Activated naive CD4-positive, alpha-beta T cell treated with anti-CD3 and anti-CD28 coated beads, Interleukin-2, amount 10 ng/mL, durations not matched to agents 7 days and 5 days (primary cell): ENCODE measurements at places on chromosomes 7 and 10.

GRCh38 chr10:124539935-124540641, 78.5 kb downstream of the LHPP start:
- H3K4me3 ChIP-seq: no peak overlapping the region
- peaks cover 7% of the 10 kb centered on the region for H3K4me1 ChIP-seq
- H3K27ac ChIP-seq: no peak overlapping the region
- DNase-seq: peak; percentile 75
- H3K36me3 ChIP-seq: no peaks in the 10 kb centered on the region
- peaks cover 21% of the 10 kb centered on the region for H3K27me3 ChIP-seq

DNA sequence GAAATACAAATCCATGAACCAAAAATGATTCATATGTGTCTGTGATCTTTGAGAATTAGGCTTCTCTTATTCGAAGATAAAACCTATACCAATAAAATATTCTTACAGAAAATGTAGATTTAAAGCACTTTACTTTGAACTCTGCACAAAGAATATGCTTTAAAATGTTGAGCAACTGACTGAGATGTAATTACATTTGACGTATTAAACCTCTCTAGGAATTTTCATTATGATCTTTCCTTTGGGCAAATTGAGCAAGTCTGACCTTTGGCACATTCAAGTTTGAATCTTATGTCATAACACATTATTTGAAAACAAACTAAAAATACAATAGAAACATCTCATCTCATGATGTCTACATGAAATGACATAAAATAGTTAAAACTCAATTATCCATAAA, 69.2 kb upstream of the AHR start:
- no peak for DNase-seq
- no peak overlapping the region for H3K4me3 ChIP-seq
- H3K36me3 ChIP-seq: peaks cover 8% of the 10 kb centered on the region
- no peak overlapping the region for H3K27ac ChIP-seq
- H3K4me1 ChIP-seq: peaks cover 25% of the 10 kb centered on the region

GRCh38 chr10:121889212-121889611, 38.6 kb downstream of the ATE1 start:
- no peaks in the 10 kb centered on the region for H3K4me1 ChIP-seq
- no peak overlapping the region for H3K4me3 ChIP-seq
- H3K36me3 ChIP-seq: peaks cover 3% of the 10 kb centered on the region
- H3K27me3 ChIP-seq: no peaks in the 10 kb centered on the region
- DNase-seq: no peak

DNA sequence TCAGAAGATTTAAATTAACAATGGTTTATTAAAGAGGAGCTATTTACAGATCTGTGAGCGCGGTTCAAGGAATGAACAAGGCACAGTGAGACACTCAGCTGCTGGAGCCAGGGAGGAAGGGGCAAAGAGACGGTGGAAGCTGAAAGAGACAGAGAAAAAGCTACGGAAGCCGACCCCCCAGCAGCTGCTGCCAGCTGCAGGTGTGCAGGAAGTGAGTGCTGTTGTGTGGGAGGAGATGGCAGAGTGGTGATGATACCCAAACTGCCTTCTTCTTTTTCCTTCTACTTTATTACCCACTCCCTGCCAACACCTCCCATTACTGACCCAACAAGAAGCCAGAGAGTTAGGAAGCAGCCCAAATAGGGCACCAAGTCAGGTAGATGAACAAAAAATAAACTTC, 41.9 kb upstream of the MBL2 start:
- H3K36me3 ChIP-seq: no peaks in the 10 kb centered on the region
- no peak overlapping the region for H3K4me3 ChIP-seq
- DNase-seq: no peak
- H3K27me3 ChIP-seq: no peaks in the 10 kb centered on the region
- no peak overlapping the region for H3K27ac ChIP-seq

DNA sequence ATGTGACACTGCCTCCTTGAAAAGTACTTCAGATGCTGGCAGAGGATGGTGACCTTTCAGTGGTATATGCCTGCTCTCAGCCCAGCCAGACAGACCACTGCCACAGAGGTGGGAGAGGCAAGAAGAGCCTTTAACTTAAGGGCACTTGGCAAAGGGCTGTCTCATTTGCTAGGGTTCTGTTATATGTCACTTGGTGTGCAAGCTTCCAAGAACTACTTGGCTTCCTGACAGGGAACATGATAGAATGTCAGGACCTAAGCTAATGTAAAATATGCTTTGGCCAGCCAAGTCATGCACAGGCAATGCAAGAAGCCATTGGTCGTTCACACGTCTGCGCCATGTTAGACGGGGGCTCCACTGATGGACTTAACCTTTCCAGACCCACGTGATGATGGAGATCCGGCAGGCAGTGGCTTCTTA, 54.7 kb downstream of the RBM20 start:
- H3K27ac ChIP-seq: no peak overlapping the region
- DNase-seq: no peak
- H3K36me3 ChIP-seq: no peaks in the 10 kb centered on the region
- no peaks in the 10 kb centered on the region for H3K4me1 ChIP-seq

DNA sequence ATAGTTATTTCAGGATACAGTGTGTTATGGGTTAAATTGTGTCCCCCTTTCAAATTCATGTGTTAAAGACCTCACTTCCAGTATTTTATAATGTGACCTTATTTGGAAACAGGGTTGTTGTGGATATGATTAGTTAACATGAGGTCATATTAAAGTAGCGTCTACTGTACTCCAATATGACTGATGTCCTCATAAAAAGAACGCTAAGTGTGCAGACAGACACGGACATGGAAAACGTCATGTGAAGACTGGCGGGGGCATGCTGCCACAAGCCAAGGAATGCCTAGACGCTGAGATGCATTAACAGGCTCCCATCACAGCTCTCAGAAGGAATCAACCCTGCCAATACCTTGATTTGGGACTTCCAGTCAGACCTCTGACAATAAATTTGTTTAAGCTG, 1.5 kb upstream of the WDR37 start:
- H3K27ac ChIP-seq: peak overlapping the region; percentile 78
- no peaks in the 10 kb centered on the region for H3K27me3 ChIP-seq
- H3K4me1 ChIP-seq: peaks cover 83% of the 10 kb centered on the region
- peak overlapping the region; percentile 95 for H3K4me3 ChIP-seq
- H3K36me3 ChIP-seq: peaks cover 61% of the 10 kb centered on the region

DNA sequence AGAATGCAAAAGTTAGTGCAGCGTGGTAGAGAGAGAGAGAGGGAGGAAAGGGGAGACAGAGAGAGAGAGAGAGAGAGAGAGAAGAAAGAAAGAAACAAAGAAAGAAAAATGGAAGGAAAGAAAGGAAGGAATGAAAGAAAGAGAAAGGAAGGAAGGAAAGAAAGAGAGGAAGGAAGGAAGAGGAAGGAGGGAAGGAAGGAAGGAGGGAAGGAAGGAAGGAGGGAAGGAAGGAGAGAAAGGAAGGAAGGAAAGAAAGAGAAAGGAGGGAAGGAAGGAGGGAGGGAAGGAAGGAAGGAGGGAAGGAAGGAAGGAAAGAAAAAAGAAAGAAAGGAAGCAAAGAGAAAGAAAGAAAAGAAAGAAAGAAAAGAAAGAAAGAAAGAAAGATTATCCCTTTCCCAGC, 209.8 kb upstream of the MYO3A start:
- H3K27ac ChIP-seq: no peak overlapping the region
- peaks cover 7% of the 10 kb centered on the region for H3K27me3 ChIP-seq
- DNase-seq: no peak
- H3K4me3 ChIP-seq: no peak overlapping the region
